ENCODE measurements at places on chromosomes 11 and 22.

- DNase-seq = no peak
These were observed 14.1 kb upstream of the BCR start for GRCh38 chr22:23166042-23166831.

- no peak for DNase-seq
These were observed 145.0 kb upstream of the RAG2 start for GRCh38 chr11:36743039-36743438.

DNA sequence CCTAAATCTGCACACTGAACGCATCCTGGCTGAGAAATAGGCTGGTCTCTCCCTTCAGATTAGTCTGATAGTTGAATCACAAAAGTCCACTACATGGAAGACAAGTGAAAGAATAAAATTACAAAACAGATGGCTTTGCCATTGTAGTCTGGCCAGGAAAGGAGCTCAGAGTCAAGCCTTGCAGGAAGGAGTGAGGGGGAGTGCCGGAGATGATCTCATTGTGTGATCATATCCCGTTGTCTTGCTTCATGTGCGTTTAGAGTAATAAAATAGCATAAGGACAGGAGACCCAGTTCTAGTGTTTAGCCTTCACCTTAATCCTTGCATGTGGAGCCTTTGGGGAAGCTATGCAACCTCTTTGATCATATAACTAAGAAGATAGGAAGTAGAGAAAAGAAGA, 666.7 kb upstream of the RAG2 start:
- DNase-seq = no peak

DNA sequence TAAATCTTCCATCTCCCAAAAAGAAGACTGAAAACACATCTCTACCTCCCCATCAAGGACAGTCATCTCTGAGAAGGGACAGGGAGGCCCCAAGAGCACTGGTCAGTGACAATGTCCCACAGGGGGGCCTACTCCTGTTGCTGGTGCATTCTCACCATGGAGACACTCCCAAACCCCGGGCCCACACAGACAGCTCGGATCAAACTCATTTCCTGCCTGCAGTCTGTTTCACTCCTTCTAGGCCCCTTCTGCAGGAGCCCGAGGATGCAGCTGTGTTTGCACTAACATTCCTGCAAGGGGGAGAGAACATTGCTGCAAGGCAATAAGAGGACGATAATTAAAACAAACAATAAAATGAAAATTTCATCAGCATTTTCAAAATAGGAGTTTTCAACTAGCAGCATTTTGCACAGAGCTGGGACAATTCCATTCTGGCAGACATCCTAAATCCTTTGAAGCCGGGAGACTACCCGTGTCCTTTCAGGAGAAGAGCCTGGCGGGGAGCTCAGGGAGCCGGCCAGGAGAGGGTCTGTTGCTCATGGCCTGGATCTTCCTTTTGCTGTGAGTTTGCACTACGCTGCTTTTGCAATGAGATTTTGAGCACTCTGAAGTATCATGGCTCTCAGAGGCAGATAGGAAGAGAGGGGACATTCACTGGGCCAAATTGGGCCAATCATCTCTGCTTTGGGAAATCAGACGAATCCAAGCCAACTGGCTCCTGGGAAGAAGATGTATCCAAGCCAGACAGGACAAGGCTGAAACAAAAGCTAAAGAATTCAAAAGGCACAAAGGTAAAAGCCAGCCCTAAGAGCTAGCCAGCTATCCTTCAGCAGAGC, 33.2 kb downstream of the SPATA19 start:
- no peak for DNase-seq

GRCh38 chr22:44221710-44222475, 41.2 kb downstream of the PARVG start:
- no peak for DNase-seq

GRCh38 chr11:93591247-93591898, 48.2 kb upstream of the SMCO4 start:
- DNase-seq = no peak

DNA sequence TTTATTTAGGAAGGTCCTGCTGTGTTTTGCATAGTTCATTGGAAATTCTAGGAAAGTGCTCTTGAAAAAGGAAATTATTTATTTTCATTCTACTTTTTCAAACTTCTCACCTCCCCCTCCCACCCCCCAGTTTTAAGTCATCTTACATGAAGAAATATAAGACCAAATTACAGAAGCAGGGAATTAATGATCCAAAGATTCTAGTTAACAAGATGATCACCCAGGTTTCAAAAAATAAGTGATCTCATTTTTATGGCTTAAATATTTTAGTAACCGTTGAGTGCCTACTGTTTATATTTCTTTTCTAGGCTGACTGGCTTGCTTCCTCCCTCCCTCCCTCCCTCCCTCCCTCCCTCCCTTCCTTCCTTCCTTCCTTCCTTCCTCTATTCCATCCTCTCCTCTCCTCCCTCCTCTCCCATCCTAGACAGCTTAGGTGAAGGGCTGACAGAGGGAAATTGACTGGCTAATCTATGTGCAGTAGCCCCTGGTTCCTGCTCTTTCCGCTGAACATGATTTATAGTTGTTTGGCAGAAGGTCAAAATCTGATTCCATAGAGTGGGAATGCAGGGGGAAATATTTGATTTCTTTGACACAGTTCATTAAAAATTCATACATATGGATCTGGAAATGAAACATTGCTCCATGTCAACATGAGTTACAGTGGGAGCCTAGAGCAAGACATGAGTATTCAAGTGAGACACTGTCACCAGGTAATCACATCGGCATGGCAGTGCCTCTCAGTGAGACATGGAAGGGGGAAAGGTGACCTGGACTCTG, 123.4 kb downstream of the COMMD9 start:
- DNase-seq = no peak

DNA sequence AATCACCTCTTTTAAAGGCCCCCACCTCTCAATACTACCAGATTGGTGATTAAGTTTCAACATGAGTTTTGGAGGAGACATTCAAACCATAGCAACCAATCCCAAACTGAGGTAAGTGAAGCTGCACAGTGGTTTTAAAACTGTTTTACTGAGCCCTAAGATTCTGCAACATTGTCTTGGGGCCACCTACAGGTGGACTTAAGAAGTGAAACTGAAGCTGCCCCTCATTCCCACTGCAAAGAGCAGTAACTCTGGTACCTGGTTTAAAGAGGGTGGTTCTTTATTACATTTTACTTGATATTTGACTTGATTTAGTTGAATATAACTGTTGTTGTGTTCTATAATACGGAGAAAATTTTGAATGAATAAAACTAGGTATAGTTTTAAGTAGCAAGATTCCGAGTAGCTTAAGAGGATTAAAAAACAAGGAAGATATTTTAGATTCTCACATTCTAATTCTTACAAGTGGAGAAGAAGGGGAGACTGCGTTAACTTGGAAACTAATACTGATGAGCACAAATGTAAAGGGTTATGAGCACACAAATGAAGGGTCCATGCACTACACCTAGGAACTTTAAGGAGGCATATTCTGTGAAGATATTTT, 26.7 kb downstream of the SYT9 start:
- DNase-seq = no peak

- DNase-seq = peak; percentile 56
These were observed 4.7 kb downstream of the API5 start for GRCh38 chr11:43316451-43316850.
